ENCODE measurements at places on chromosomes 1 and 21.

DNA sequence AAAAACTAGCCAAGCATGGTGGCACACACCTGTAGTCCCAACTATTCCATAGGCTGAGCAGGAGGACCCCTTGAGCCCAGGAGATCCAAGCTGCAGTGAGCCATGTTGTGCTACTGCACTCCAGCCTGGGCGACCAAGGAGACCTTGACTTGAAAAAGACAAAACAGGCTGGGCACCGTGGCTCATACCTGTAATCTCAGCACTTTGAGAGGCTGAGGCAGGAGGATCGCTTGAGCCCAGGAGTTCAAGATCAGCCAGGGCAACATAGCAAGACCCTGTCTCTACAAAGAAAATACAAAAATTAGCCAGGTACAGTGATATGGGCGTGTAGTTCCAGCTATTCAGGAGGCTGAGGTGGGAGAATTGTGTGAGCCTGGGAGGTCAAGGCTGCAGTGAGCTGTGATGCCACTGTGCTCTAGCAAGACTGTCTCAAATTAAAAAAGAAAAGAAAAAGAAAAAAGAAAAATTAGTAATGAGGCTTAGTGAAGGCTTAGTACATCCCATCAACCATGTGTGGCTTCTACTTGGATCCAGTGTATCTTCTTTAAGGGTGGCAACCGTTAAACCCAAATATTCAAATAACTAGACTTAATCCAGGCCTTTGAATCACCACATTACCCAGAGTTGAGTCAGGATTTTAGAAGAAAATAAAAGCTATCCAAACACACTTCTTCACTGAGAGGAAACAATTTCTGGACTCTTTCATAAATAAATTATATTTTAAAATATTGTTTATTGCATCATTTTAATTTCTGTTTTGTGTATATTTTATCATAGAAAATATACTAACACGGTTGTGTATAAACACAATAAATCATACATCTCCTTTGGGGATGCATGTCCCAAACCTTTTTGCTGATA, 74.3 kb upstream of the RAB4A start:
- DNase-seq: no peak

DNA sequence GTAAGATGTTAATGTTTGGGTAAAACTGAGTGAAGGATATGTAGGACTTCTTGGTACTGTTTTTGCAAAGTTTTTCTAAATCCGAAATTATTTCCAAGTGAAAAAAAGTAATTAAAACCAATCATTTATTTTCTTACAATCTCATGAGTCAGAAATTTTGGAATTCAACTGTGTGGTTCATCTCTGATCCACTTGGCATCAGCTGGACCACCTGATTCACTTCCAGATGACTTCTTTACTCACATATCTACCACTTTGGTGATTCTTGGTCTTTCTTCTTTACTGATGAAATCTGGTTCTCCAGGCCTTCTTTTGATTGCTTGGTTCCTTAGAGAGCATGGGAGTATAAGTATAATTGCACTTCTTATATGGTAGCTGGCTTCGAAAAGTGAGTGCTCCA, 254.9 kb upstream of the CACYBP start:
- DNase-seq: no peak

- DNase-seq: no peak
These were observed 16.7 kb downstream of the AMPD2 start for GRCh38 chr1:109636201-109636952.

DNA sequence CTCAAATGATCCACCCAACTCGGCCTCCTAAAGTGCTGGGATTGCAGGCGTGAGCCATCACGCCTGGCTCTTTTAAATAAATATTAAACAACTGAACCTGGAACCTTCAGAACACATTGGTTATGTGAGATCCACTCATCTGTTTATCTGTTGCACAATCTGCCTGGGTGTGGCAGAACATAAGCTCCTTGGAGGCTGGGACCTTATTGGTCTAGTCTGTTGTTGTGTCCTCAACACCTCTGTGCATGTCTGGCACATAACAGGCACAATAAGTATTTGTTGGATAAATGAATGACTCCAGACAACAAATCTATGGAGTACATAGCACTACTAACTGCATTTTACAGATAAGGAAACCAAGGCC, 4.1 kb upstream of the NBL1 start:
- no peak for DNase-seq

GRCh38 chr1:195999022-195999421, 609.2 kb downstream of the KCNT2 start:
- DNase-seq: no peak

GRCh38 chr1:17184161-17184665, 20.7 kb upstream of the PADI1 start:
- no peak for DNase-seq

DNA sequence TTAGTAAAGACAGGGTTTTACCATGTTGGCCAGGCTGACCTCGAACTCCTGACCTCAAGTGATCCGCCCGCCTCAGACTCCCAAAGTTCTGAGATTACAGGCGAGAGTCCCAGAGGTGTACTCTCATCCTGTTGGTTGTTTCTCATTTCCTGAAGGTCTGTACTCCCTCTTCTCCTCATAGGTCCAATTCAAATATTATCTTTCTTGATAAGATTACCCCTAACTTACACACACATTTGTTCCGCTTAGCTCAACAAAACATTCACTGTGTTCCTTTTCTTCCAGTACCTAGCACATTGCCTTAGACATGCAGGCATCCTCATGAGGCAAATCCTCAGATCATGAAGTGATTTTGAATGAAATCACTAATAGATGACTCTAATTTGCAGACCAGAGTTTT, 72.4 kb upstream of the SSX2IP start:
- DNase-seq: no peak

GRCh38 chr1:85259912-85260274, 431 bp upstream of the C1orf52 start:
- no peak for DNase-seq

- peak; percentile 83 for DNase-seq
These were observed 775 bp upstream of the AIM2 start for GRCh38 chr1:159077120-159077961.

DNA sequence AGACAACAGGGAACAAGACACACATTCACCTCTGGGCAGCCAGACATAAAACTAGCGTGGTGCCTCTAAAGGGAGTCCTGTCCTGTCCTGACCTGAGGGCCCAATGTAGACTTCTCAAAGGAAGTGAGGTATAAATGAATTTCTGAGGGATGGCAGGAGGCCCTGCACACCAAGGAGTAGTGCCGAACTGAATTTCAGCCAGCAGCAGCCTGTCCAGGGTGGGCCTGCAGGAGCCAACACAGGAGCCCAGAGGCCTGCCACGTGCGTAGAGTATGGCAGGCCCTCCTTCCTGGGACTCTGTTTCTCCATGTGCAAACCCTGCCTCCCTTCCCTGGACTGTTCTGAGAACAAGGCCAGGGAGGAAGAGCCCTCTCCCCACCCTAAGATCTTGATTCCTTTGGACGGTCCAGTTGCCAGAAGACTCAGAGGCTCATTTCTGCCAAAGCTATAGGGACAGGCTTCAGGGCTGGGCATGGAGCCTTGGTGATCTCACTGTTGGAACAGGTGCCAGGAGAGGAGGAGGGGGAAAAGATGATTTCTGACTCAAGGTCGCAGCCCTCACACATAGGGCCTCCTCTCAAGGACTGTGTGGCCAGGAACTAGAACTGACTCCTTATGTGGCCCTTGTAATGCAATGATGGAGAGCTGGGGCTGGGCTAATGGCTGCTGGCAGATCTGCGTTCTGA, 1.8 kb upstream of the FABP3 start:
- DNase-seq: no peak

GRCh38 chr1:8903410-8903809, 24.9 kb upstream of the ENO1 start:
- no peak for DNase-seq

- no peak for DNase-seq
These were observed 405.7 kb upstream of the NCAM2 start for GRCh38 chr21:20592463-20592862.

DNA sequence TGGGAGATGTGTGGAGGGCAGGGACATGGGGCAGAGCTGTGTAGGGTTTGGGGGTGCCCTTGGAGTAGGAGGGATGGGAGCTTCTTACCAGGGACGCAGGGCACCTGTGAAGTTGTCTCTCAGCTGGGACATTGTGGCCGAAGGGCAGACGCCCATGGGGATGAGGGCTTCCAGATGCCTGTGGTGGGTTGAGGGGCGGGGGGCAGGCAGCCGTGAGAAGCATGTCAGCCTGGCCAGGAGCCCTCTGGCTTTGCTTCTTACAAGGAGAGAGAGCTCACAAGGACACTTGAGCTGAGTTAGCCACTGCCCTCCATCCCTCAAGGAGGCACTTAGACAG, 8.5 kb downstream of the A3GALT2 start:
- no peak for DNase-seq

DNA sequence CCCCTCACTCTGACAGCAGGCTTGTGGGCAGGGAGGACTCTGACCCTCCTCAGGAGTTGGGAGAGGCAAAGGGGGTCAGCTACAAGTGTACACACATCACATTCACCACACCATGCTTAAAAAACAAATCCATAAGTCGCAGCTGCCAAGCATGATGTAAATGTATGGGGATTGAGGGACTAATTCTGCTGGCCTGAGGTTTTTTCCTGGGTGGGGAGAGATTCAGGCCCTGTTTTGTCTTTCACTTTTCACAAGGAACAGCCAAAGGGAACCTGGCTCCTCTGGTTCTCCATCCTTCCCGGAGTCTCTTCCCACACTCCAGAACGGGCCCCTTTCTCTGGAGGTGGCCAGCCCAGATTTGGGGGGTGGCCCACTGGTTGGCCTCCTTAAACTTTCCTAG, 1.3 kb upstream of the MTARC2 start:
- no peak for DNase-seq

- DNase-seq: no peak
These were observed 10.5 kb downstream of the MTX1 start for GRCh38 chr1:155218854-155219591.

- peak; percentile 75 for DNase-seq
These were observed 22.6 kb downstream of the BTG2 start for GRCh38 chr1:203327684-203328457.

GRCh38 chr1:46757247-46757955, 38.5 kb upstream of the EFCAB14 start:
- DNase-seq: no peak

DNA sequence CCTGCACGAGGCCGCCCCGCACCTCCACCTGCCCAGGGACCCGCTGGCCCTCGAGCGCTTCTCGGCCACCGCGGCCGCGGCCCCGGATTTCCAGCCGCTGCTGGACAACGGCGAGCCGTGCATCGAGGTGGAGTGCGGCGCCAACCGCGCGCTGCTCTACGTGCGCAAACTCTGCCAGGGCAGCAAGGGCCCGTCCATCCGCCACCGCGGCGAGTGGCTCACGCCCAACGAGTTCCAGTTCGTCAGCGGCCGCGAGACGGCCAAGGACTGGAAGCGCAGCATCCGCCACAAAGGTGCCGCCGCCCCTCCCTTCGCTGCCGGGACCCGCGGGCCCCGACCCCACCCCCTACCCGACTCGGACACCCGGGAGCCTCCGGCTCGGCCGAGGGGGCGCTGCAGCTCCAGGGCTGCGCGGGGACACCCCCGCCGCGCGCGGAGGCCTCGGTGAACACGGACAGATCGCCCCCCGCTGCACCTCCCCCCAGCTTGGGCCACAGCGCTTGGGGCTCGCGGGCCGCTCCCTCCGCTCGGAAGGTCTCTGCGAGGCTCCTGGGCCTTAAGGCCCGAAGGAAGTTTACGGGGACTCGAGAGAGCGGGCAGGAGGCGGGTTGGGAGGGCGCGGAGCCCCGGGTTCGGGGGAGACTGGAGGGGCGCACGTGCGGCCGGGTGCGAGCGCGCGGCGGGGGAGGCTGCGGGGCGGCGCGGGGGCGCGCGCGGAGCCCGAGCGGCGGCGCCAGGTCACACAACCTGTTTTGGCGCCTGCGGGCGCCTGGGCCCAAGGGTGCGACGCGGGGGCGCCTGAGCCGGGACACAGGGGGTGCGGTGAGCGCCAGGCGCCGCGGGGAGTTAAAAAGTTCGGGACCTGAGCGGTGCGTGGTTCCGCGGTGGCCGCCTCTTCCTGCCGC, 1.2 kb downstream of the SAMD11 start:
- no peak for DNase-seq

DNA sequence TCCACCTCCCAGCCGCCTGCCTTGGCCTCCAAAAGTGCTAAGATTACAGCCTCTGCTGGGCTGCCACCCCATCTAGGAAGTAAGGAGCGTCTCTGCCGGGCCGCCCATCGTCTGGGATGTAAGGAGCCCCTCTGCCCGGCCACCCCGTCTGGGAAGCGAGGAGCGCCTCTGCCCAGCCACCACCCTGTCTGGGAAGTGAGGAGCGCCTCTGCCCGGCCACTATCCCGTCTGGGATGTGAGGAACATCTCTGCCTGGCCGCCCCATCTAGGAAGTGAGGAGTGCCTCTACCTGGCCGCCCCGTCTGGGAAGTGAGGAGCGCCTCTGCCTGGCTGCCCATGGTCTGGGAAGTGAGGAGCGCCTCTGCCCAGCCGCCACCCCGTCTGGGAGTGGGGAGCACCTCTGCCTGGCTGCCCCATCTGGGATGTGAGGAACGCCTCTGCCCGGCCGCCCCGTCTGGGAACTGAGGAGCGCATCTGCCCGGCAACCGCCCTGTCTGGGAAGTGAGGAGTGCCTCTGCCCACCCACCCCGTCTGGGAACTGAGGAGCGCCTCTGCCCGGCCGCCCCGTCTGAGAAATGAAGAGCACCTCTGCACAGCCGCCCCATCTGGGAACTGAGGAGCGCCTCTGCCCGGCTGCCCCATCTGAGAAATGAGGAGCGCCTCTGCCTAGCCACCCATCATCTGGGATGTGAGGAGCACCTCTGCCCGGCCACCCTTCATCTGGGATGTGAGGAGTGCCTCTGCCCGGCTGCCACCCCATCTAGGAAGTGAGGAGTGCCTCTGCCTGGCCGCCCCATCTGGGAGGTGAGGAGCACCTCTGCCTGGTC, 137.8 kb upstream of the PALMD start:
- DNase-seq: no peak

DNA sequence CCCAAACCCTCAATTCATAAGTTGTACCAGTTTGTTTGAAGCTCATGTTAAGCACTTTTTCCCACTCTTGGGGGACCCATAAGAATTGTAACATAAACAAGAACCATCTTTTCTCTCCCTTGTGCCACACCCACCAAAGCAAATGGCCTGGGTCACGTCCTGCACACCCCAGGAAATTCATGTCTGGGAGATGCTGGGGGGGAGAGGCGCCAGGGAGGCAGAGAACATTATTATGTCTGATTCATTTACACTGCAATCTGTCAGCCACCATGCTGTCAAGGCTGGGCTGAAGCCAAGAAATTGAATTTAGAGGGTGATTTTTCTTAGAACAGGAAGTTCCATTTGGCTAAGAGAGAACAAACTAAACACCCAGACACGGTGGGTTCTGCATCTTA, 37.2 kb upstream of the IPO9 start:
- no peak for DNase-seq

GRCh38 chr1:214471458-214471857, 79.9 kb downstream of the PTPN14 start:
- DNase-seq: no peak

DNA sequence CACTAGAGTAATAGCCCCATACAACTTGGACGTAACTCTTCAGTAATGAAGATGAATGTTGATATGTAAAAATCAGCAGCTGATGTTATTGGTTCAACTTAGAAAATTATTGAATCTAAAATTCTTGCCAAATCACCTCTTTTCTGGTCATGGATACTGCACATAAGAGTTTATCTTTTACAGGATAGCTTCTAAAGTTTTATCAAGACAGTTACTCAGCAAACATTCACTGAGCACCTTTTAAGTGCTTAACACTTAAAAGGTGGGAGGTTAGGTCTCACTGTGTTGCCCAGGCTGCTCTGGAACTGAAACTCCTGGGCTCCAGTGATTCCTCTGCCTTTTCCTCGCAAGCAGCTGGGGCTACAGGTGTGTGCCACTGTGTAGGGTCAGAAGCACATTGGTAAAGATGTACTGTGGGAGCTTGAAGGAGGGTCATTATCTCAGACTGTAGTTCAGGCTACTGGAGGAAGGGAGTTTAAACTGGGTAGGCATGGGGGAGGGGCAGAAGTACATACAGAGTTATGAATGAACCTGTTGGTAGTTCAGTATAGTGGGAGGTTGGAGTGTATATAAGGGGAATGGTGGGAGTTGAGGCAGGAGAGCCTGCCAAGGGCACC, 2.0 kb downstream of the MPZL1 start:
- DNase-seq: no peak

Measured in activated CD4-positive, alpha-beta T cell treated with anti-CD3 and anti-CD28 coated beads, Interleukin-2, amount 50 U/mL, for 1 hour (primary cell).